ENCODE measurements at places on chromosomes 2 and 18.

DNA sequence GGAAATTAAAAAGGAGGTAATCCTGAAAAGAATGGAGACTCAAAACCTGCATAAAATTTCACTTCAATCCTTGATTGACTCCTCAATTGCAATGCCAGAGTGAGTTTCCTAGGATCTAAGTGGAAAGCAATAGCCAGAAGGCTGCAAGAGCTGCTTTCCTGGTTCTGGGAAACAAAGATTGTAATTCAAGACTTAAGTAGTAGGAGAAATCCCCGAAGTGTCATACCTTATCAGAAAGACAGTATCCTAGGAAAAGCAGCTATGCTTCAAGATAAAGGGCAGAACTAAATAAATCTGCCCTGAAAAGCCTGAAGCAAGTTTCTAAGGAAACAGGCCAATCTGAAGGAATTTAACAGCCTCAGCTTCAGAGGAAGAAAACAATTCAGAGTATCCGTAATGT, 390.2 kb downstream of the DSC3 start:
- no peak for DNase-seq

DNA sequence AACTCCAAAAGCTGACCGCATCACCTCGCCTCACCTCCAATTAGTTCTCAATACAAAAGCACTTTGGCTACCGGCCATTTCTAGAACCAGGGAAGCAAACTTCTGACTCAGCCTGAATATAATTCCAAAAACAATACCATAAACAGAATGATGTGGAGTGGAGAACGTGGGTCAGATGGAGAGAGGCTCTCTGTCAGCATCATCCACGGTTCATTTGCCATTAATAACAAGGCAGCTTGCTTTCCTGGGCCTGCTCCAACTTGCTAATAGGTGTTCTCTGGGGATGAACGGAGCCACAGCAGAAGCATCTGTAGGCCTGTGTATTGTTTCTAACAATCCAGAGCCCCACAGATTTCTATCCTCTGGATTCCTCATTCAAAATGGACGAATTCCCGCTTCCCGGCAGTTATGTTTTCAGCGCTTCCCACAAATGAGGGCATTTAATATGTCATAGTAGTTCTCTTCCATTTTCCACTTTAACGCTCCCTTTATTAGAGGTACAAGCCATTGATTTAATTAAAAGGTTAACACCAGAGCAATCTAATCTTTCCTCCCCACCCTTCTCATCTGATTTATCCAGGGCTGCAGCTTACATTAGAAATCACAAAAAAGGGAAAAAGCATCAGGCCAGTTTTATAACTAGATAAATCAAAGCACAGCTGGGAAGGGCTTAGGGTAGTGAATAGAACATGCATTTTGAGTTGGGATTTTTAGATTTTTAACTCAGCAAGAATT, 23.2 kb upstream of the CNTNAP5 start:
- no peak for DNase-seq

DNA sequence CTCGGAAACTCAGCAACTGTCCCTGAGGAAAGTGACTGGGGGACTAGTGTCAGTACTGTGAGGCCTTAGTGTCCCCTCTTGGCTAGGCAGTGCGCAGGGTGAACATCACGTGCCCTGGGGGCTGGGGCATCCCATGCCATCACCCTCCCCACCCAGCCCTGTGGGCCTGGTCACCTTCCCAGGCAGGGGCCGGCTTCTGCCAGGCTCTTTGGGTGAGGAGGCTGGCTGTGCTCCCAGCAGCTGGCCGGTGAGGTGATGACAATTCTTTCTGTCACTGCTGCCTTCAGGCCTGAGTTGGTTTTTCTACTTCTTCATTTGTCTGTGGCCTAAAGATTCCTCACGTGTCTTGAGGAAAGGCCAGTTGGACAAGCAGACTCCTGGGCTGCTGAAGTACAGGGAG, 180.8 kb downstream of the KLHL29 start:
- no peak for DNase-seq

GRCh38 chr2:179174240-179174639, 90.4 kb downstream of the SESTD1 start:
- no peak for DNase-seq

- DNase-seq, result peak; percentile 90
Measured at GRCh38 chr18:9814431-9814830, 71.3 kb upstream of the TXNDC2 start.

DNA sequence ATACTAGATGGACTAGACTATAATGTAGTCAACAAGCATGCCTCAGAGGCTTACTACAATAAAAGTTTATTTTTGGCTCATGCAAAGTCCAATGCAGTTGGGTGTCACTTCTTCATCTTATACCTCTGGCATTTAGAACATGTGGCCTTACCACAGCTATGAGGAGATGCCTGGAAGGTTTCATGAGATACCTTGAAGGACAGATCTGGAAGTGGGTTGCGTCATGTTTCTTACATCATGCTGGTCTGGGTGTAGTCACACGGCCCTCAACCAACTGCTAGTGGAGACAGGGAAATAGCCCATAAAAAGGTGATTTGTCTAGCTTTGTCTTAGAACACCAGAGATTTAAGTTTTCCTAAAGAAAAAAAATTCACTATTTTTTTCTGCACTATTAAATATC, 91.7 kb upstream of the MMADHC start:
- peak; percentile 75 for DNase-seq

DNA sequence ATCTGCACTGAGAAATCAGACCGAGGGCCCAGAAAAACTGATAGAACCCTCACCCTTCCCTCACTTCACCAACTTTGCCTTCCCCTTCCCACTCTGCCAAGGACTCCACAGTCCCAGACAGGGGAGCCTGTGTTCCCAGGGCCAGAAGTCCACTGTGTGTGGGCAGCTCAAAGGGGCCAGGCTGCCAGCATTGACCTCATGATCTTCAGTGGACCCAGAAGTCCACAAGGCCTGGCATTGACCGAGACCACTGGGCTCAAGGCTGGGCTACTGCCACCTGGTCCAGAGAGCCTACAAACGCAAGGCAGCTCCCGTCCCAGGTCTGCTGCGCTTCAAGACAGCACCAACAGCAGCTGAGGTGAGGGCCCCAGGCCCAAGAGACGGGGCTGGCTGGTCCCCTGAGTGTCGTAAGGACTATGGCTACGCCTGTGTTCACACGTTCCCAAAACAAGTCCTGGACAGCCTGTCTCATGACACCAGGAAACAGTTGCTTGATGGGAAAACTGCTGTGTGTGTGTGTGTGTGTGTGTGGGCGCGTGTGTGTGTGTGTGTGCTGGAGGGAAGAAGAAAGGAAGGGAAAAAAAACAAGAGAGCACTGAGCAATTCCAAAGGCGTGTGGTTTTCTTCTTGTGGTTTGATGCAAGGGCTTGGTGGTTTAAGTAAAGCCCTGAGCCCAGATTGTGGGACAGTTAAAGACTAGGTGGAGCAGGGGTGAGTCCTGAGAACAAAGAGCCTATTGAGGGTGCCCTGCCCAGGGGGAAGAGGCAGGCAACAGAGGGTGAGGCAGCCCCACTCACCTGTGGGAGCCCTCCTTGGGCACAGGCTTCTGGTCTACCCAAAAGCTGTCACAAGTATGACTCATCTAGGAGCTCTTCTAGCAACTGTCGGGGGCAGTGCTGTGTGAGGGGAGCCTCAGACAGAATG, 46.6 kb upstream of the ZBTB7C start:
- peak; percentile 94 for DNase-seq

- no peak for DNase-seq
Measured at GRCh38 chr2:104658904-104659591, 194.9 kb upstream of the POU3F3 start.

GRCh38 chr2:27306573-27307286, 1.5 kb downstream of the UCN start:
- DNase-seq, result no peak

DNA sequence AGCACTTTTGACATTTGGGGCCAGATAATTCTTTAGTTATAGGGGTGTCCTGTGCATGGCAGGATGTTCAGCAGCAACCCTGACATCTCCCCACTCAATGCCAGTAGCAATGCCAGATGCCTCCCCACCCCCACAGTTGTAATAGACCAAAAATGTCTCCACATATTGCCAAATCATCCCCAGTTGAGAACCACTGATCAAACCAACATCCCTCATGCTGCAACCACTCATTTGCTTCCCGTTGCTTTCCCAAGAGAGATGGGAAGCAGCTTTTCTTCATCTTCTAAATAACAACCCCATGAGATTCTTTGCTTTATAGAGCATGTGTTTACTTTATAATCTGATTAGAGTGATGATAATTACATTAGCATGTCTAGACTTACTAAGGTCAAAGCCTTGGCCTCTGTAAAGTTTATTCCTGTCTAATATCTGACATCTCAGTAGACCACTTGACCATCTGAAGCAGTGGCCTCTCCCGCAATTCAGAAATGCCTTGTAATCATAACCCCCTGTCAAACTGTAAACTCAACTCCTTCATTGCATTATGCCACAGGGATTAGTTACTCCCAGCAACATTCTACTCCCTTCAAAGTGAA, 28.7 kb upstream of the C1D start:
- no peak for DNase-seq

- no peak for DNase-seq
Measured at GRCh38 chr2:121570667-121571055, 40.0 kb downstream of the RNU4ATAC start.

GRCh38 chr2:236473691-236474090, 95.9 kb upstream of the ACKR3 start:
- DNase-seq, result no peak
